Fibroblast of skin of back (primary cell): ENCODE measurements at places on chromosomes 16 and 17.

GRCh38 chr17:79188685-79189084 lies 114.1 kb downstream of the ENGASE start:
- DNase-seq = no peak

DNA sequence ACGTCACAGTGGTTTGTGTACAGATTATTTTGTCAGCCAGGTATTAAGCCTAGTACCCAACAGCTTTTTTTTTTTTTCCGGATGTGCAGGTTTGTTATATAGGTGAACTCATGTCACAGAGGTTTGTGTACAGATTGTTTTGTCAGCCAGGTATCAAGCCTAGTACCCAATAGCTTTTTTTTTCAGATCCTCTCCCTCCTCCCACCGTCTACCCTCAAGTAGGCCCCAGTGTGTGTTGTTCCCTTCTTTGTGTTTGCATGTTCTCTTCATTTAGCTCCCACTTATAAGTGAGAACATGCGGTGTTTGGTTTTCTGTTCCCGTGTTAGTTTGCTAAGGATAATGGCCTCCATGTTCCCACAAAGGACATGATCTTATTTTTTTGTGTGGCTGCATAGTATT lies 19.9 kb downstream of the RPTOR start:
- DNase-seq = no peak

GRCh38 chr17:4514206-4514605 lies 15.5 kb downstream of the SPNS2 start:
- no peak for DNase-seq

DNA sequence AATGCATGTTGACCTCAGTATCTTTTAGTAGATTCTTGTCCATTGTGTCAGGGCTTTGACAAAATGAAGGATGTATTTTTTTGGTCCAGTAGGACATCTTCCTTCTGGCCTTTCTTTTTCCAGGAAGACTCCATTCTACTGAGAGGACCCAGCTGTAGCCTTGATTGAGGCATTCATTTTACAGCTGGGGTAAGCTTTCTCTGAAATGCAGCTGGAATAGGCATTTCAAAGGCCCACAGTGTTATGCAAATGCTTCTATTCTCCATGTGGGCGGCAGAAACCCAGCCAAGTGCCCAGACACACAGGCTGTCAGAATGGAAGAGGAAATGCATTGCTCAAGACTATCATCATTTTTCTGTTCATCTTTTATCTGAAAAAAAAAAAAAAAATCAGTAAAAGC lies 629.0 kb upstream of the CDH8 start:
- DNase-seq = no peak

DNA sequence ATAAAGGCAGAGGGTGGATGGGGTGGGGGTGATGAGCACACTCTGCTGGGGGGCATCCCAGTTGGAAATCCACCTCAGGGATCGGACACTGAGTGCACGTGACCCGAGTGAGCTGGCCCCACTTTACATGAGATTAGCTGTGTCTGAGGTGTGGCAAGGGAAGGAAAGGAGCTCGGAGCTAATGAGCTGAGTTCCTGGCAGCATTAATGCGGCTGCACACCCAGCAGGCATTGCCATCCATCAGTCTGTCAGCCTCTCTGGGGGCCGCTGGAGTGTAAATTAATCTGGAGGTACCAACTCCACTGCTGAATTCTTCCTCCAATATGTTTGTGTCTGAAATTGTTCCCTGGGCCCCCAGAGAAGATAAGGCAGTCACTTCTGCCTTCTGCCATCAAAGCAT lies 65.5 kb downstream of the HS3ST2 start:
- no peak for DNase-seq

- DNase-seq = no peak
Measured at GRCh38 chr17:79948945-79949655, 86.6 kb downstream of the TBC1D16 start.

GRCh38 chr17:45371414-45372324 lies 54.8 kb upstream of the MAP3K14 start:
- DNase-seq = peak; percentile 98

GRCh38 chr17:70552230-70552981 lies 383.1 kb downstream of the KCNJ2 start:
- peak; percentile 36 for DNase-seq

GRCh38 chr17:17071531-17072360 lies 29.5 kb downstream of the MPRIP start:
- no peak for DNase-seq

GRCh38 chr16:77295896-77296295 lies 96.7 kb downstream of the SYCE1L start:
- no peak for DNase-seq

GRCh38 chr16:1102921-1103635 lies 7.0 kb upstream of the C1QTNF8 start:
- peak; percentile 27 for DNase-seq

DNA sequence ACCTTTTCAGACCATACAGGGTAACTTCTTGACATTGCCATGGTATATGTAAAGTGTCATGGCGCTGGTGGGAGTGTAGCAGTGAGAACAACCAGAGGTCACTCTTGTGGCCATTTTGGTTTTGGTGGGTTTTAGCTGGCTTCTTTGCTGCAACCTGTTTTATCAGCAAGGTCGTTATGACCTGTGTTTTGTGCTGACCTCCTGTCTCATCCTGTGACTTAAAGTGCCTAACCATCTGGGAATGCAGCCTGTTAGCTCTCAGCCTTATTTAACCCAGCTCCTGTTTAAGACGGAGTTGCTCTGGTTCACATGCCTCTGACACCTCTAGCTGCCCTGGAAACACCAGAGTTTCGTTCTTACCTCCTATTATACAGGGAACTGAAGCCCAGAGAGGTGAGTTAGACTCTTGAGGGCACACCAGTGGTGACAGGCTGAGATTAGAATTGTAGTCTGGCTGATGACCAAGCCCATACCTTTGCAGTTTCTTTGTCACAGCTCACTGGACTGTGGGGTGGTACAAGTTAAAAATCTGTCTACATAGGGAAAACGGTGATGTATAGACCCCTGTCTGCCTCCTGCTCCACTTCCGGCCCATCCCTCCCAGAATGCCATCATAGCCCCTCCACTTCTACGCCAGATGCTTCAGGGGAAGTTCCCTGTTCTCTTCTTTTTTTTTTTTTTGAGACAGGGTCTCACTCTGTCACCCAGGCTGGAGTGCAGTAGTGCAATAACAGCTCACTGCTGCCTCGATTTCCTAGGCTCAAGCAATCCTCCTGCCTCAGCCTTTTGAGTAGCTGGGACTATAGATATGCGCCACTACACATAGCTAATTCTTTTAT lies 21.0 kb downstream of the KSR1 start:
- no peak for DNase-seq

- DNase-seq = peak; percentile 85
Measured at GRCh38 chr17:65514082-65514481, 47.4 kb downstream of the AXIN2 start.

DNA sequence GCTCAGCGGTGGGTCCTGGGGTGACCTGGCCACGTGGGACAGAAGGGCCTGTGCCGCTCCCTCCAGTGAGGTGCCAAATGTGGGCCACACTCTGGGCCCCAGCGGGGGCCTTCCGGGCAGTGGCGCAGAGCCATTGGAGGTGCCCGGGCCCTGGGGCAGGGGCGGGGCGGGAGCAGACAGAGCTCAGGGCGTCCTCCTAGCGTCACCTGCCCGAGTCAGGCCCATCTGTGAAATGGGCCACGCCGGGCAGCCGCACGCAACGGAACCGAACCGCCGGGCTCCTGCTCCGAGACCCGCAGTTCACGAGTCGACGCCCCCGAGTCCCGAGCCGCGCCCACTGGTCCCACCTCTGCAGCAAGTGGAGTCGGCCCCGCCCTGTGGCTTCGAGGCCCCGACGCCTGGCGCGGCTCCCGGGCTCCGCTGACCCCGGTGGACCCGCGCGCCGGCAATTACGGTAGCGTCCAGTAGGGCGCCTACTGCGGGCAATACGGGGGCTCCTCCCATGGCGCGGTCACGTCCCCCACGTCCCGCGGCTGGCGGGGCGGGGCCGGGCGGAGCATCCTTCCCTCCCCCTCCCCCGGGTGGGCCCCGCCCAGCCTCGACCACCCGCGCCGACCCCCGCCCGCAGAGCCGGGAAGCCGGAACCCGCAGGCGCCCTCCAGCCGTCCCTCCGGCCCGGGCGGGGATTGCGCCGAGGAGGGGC lies 1.9 kb downstream of the SLC16A3 start:
- DNase-seq = peak; percentile 92

GRCh38 chr16:29820730-29821642 lies 724 bp downstream of the MVP start:
- DNase-seq = no peak

DNA sequence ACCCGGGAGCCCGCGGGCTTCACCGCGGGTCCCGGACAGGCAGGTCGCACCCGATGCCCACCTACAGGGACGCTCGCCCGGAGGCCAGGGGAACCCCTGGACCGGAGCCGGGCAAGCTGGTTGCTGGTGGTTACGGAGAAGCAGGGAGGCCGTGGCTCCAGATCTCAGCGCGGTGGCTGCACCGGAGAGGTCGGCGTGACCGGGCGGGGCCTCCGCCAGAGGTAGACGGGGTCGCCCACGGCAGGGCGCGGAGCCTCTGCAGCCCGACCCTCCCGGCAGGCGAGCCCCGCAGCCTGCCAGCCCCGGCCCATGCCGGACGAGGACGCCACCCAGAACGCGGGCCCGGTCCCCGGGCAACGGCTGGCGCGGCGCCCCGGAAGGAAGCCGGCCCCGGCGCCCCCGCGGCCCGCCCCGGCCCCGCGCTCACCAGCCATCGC lies 341 bp downstream of the PCYT2 start:
- no peak for DNase-seq

DNA sequence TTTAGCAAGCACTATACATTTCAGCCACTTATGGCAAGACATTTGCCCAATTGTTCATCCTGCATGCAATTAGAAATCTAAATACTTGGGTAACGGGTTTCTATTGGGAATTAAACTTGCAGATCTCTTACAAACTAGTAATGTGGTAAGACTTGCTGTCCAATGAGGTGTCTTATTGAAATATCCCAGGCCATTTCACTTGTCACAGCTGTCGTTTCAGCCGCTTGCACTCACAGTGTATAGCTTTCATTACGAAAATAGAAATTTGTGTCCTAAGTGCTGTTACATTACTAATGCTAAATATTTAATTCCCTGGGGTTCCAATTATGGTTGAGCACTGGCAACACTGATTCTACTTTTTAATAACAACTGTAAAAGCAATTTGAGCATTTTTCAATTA lies 40.3 kb upstream of the IRX5 start:
- DNase-seq = no peak

DNA sequence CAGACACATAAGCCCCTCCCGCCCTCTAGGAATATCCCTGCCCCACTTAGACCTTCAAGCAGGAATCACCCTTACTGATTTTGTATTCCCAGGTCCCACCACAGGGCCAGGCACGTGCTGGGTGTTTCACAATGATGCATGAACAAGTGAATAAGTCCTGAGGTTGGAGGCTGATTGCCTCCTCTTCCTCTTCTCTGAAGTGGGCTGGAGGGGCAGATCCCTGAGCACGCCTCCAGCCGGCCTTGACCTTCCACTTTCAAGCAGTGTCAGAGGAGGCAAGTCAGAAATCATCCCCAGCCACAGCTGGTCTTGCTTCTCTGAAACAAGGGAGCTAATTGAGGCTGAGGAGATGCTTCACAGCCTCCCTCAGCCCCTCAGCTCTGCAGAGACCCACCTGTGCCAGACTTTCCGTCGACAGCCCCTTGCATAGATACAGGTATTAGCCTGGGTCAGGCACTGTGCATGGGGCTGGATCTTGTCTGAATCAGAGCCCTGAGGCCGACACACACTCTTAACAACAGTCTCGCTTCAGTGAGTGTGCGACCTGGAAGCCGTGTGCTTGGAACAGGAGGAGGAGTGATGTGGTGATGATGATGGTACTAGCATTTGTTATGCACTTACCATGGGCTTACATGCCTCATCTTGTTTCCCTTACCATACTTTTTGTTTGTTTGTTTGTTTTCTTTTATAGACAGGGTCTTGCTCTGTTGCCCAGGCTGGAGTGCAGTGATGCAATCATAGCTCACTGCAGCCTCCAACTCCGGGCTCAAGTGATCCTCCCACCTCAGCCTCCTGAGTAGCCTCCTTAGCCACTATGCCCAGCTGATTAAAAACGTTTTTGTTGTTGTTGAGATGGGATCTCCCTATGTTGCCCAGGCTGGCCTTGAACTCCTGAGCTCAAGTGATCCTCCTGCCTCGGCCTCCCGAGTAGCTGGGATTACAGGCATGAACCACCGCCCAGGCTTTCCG lies 15.0 kb downstream of the MRM1 start:
- no peak for DNase-seq

DNA sequence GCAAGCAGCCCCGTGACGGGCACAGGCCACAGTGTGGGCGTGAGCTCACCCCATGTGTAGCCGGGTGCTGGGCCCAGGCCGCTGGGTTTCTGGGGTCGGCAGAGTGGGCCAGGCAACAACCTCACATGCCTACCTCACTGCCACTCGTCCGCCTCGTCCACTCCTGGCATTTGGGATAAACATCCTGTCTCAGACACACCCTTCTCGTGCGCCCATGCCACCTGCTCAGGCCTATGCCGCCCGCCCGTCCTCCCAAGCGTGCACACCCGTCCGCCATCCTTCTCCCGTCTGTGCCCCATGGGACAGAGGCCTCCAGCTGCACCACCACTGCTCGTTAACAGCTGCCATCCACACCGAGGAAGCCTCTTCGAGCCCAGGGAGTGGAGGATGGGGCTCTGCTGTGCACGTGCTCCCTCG lies 64.3 kb downstream of the KLHDC4 start:
- no peak for DNase-seq

GRCh38 chr16:988471-989353 lies 7.1 kb downstream of the SOX8 start:
- no peak for DNase-seq

DNA sequence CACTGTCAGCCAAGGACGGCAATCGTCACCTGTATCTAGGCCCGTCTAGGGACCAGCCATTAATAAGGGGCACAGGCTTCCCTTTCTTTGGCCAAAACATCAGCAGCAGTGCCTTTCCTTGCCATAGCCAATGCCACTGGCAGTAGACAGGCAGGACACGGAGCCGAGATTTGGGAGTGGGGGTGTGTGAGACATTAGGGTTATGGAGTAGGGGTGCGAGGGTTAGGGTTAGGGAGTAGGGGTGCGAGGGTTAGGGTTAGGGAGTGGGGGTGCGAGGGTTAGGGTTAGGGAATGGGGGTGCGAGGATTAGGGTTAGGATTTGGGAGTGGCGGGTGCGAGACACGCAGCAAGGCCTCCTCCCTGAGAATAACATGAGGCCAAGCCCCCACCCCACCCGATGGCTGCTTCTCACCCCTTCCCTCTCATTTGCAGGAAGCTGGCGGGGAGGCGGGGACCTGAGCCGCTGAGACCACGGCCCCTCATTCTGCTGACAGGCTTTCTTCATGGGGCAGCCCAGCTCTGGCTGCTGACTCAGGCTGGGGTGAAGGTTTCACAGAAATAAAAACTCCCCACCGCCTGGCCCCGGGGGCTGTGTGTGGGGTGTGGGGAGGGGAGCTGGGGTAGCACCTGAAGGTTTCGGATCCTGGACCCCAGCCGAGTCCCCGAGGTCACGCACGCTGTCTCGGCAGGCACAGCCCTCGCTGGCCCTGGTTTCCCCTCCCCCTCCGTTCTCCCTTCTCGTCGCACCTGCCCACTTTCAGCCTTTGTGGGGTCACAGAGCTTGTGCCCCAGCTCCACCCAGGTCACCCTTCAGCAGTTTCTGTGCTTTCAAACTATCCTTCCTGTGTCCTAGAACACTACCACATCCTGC lies 93.8 kb downstream of the PGS1 start:
- no peak for DNase-seq
